ENCODE measurements at places on chromosomes 13 and 19.

DNA sequence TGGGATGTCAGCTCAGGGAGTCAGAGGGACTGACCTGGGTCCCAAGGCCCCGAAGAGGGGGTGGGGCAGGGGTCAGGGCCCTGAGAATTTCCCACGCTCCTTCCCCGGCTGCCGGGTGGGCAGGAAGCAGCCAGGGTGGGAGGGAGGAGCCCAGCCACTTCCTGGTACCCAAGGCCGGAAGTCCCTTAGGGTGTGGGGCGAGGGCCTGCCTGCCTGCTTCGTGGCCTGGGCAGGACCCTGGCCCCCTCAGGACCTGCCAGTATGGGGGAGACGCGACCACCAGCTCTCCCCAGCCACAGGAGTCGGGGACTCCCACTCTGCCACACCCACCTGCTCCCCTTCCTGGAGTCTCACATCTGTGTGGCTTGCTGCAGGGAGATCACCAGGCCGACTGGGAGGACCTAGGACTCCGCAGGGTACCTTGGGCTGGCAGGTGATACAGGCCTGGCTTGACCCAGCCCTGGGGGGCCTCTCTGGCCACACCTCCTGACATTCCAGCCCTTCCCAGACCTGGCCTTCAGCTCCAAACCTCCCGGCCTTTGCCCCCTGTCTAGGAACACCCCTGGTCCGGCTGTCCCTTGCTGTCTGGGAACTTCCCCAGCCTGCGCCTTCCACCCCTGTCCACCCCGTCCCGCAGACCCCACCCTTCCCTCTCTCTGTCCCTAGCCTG, 9.8 kb upstream of the CIRBP start:
- DNase-seq, result no peak

DNA sequence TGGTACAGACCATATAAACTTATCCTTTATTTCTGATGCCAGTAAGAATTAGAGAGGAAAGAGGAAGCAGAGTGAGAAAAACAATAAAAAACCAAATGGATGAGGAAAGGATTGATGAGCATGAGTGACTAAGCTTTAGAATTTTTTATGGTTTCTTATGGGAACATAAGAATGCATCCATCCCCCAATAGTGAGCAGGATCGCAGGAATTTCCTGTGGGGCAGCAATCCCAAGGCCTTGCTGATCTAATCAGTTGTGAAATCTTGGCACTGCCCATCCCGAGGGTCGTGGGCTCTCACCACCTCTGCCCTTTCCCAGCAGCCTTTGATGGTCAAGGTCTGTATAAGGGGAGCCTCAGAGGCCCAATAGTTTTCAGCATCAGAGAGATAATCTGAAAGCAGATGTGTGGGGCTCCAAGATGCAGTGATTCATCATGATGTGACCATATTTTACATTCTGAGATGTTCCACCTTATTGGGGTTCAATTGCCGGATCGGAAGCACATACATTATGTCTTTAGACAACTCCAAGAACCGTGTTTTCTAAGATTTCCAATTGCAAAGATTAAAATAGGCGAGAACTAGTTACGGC, 222.1 kb downstream of the DNAJC15 start:
- no peak for DNase-seq

GRCh38 chr13:109541081-109541480, 245.3 kb downstream of the IRS2 start:
- DNase-seq, result no peak

GRCh38 chr13:50676602-50677001, 166.9 kb downstream of the DLEU7 start:
- no peak for DNase-seq

DNA sequence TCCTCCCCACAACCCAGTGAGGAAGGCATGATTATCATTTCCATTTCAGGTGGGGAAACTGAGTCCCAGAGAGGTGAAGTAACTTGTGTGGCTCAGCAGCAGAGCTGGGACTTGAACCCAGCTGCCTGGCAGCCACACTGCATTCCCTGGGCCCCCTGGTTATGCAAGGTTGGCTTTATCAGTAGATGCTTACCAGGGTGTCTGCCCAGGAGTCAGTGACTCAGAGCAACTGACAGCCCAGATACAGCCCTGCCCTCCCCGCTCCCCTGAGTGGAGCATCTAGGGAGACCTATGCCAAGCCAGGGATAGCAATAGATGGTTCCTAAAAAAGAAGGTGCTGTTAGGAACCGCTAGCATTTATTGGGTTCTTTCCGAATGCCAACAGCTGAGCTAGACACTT, 5.9 kb downstream of the IGLON5 start:
- no peak for DNase-seq

- no peak for DNase-seq
Observed at GRCh38 chr19:23098286-23098685, 18.5 kb upstream of the ZNF730 start.

DNA sequence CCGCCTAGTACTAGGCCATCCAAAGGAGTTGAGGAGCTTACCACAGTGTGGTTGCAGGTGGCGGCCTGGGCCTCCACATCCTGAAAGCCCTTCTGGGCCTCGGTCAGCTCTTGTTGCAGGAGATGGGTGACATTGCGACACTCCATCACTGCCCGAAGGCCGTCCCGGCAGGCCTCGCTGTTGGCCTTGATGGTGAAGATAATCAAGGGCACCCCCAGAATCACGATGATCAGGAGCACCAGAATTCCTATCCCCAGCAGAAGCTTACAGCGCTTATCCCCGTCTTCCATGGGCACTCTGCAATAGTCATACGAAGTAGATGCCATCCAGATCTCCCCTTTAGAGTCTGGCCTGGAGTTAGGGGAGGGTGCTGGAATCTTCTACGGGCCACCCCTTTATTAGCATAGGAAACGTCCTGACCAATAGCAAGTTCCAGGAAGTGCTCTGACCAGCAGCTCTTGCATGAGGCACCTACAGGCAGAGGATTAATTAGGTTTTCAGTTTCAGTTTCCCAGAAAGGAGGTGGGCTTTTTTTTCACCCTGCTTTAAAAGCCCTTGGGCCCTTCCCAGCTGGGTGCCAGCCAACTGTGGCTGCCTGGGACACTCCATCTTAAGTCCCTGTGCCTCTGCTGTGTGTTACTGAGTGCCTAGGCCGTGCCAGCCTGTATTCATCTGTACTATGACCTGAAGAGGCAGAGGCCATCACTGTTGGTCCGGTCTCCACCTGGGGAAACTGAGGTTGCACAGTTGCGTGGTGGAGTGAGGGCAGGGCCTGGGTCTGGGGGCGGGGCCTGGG, at the start of gene BST2:
Gene BST2 (minus strand): TSS at position 381 of the 796 bp plus-strand sequence. CDS start 55 bp downstream, at position 326.
- DNase-seq, result no peak

GRCh38 chr13:98539666-98540065, 37.2 kb downstream of the STK24 start:
- no peak for DNase-seq

GRCh38 chr13:48001114-48001881, at the start of gene SUCLA2:
Gene SUCLA2, minus strand, starts transcription at chr13:48001273. Its CDS starts 4 bp downstream, at chr13:48001269.
- no peak for DNase-seq

DNA sequence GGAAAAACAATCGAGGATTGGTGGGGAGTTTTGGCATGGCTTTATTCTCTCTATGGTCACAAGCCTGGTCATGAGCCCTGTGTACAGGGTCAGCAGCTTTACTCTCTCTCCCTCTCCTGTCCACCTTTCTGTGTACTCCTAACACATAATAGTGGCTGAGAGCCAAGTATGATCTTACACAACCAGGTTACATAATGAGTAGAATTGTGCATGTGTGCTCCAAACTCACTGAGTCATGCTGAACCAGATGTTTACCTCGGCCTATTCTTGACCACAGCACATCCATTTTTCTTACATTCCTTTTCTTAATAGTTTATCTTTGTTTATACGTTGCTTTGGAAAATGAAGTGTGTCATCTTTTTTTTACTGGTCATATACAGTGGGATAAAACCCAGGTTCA, 53.1 kb downstream of the ZNF254 start:
- DNase-seq, result no peak

DNA sequence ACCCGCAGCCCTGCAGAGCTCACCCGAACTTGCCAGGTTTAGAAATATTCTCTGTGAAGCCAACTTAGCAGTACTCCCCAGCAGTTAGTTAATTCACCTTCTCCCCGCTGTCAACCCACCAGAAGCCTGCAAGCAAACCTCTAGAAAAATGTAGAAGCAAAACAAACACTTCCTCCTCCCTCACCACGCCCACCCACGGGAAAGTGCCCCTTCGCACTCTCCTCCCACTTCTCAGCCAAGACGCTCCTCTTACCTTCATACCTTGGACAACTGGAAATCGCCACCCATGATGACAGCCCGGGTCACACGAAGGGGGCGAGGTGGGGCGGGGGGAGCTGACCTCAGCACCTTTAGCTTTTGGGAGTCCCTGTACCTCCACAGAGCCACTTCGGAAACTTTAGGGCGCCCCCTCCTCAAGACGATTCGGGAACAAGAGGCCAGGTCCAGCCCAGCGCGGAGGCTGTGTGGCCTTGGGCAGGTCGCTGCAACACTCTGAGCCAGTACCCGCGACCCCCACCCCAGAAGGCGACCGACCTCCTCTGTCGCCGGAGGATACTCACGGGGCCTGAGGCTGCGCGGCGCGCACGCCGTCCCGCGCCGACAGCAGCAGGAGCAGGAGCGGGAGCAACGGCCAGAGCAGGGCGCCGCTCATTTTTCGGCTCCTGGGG, 485 bp downstream of the CPAMD8 start:
- no peak for DNase-seq

GRCh38 chr13:18949970-18950369, 231.7 kb downstream of the TUBA3C start:
- DNase-seq, result no peak

DNA sequence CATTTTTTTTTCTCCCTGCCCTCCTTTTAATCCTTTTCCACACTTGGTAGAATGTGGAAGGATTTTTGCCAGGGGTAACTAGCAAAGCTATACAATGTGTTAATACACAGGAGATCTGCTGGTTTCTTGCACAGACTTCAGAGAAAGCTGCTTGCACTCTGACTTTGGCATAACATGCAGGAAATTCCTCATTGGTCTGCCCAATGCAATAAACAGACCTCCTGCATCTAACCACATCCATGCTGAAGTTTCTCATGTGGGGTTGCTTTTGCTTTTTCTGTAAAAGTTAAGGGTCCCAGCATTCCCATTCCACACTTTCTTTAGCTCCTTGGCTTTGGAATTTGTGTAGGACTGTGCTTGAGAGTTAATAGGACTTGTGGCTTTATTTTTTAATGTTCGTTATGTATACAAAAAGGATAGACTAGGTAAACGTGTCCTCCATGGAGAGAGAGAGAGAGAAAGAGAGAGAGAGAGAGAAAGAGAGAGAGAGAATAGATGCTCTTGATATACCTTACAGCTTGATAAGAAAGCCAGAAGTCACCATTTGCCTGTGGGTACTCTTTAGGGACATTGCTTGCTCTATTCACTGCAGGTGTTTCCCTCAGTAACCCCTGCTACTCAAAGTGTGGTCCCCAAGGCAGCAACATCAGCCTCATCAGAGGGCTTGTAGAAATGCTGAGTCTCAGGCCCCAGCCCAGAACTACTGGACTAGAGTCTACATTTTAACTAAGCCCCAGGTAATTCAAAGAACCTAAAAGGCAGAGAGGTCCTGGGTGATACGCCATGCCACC, 170.5 kb downstream of the SHISA2 start:
- no peak for DNase-seq

GRCh38 chr13:109494925-109495369, 291.4 kb downstream of the IRS2 start:
- DNase-seq, result no peak

DNA sequence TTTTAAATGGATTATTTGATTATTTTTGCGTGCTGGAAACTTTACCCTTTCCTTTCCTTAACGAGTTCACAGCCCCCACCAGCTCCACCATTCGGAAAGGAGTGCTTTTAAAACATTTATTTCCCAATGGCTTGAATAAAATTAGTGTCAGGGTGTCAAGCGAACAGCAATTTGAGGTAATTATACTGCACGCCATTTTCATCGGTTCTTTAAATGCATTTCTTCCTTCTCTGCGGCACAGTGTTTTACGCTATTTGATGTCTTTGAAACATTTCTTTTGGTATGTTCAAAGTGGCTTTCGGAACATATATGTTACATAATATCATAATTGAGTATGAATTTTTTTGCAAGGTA, 309 bp upstream of the SLITRK1 start:
- DNase-seq, result no peak

- DNase-seq, result no peak
Observed at GRCh38 chr13:32038343-32038742, 6.8 kb downstream of the FRY start.

- no peak for DNase-seq
Observed at GRCh38 chr19:42423462-42424344, 3.5 kb downstream of the LIPE start.

DNA sequence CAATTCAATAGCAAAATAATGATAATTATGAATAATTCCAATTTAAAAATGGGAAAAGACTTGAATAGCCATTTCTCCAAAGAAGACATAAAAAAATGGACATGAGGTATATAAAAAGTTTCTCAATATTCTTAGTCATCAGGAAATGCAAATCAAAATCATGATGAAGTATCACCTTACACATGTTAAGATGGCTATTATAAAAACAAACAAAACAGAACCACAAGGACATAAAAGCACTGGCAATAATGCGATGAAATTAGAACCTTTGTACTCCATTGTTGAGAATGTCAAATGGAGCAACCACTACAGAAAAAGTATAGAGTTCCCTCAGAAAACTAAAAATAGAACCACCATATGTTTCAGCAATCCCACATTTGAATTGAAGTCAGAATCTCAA, 1186.1 kb downstream of the SLITRK5 start:
- no peak for DNase-seq

- DNase-seq, result no peak
Observed at GRCh38 chr13:91132381-91132780, 215.1 kb upstream of the MIR17HG start.

DNA sequence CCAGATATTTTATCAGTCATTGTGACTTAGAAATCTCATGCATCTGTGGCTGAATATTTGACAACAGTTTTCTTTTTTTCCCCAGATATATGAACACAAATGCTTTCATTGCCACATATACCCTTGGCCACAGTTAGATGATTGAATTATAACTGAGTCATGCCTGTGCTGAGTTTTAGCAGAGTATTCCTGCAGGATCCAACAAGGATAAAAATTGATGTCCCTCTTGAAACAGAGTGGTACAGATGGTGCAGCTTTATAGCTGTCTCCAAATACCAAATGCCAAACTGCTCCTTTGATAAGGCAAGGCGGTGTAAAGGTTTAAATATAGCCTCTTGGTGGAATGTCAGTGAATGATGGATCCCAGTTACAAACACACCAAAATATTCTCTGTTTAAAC, 428.5 kb downstream of the GPC6 start:
- DNase-seq, result no peak

DNA sequence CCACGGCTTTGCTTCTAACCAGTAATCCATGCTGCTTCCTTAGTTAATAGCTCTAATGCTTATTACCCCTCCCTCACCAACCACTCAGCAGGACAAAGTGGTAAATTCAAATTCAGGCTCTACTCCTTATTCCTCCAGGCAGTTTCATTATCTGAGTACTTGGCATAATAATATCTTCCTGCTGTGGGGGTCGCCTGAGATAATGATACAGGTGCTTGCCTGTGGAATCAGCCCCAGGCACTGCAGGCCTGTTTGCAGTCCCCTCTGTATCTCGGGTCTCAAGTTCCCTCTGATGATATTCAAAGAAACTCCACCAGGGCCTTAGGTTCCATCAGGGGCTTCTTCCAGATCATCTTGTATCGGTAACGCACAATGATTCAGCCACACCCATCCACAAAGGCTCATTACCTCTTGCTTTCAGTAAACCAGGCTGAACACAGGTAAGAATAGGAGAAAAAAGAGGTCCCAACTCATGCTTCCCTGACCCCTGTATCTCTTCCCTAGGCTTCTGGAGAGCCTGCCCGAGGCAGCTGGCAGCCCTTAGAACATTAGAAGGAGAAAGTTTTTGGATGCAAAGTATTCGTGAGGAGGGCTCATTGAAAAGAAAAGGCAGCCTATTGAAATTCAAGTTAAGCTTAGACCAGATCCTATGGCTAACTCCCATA, 14.3 kb upstream of the FOXO1 start:
- DNase-seq, result no peak

Data from keratinocyte (primary cell).